HFFc6 (cell line): ENCODE measurements at places on chromosomes 1 and 21.

DNA sequence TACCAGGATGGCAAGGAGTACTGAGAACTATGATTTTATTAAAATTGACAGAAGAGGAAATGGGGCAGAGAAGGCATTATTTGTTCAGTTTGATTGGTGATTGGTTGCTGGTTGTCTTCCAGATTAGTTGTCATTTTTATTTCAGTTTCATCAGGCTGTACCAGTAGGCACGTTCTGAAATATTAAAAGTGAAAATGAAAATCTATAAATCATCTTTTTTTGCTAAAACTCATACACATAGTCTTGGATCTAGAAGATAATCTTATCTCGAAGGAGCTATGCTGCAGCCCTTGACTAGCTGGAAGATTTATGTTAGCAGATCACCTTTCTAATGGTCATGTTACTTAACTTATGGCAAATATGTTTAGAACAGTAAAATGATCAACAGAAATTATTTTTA lies 29.0 kb downstream of the NEK7 start:
- DNase-seq, result no peak

GRCh38 chr1:47188791-47189785 lies 748 bp downstream of the PDZK1IP1 start:
- DNase-seq, result no peak

- DNase-seq, result no peak
Observed at GRCh38 chr1:56199061-56199460, 380.3 kb downstream of the PLPP3 start.

DNA sequence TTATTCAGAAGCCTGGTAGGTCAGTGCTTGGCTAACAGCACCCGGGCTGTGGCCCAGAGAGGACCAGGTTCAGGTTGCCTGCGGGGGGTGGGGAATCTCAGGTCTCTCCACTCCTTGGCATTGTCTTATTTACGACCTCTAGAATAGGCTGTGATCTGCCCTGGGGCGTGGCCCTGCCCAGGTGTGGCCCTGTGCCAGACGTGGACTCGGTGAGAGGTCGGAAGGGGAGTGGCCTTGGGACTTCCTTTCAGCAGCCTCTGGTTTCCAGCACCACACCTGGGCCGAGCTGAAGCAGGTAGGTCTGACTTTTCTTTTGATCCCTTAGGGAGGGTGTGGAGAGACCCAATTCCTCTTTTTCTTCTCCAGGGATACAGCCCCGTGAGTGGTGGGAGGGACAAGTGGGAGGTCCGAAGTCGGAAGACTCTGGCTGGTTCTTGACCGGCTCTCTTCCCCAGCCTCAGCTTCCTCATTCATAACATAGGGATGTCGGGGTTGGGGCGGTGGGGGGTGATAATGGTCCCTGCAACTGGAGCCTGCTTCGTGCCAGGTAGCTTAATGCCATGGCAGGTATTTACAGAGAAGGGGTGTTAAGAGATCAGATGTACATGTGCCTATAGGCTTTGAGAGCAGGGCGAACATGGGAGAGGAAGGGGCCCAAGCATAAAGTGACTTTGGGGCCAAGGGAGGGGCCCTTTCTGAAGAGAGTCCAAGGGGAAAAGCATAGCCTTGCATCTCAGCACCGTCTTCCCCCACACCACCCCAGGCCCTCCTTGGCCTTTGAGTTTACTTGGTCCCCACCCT lies 16.5 kb downstream of the ACOT11 start:
- DNase-seq, result no peak
